ENCODE measurements at places on chromosomes 12 and 14. TPM values are rescaled to one million over a fixed set of nuclear protein-coding genes. Genes with fewer than 3 reads are reported as not detected.
A peak's percentile ranks its signal among the peaks of the same experiment; 100 is the strongest.

DNA sequence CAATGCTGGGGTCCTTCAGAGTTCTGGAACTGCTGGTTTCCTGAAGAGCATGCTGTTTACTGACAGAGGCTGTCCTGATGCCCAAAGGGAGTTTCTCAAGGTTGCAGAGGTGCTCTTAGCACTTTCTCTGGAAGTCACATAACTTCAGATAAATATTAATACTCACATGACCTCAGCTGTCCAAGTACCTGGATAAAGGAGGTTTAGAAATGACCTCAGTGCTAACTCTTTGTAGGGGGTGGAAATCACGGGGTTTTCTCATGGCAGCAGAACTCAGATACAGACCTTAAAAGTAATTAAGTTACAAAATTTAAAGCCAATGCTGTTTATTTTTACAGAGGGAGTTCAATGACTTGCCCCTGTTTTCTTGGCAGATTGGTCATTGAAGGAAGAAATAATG lies 225.9 kb downstream of the MSRB3 start:
- no peak for DNase-seq

DNA sequence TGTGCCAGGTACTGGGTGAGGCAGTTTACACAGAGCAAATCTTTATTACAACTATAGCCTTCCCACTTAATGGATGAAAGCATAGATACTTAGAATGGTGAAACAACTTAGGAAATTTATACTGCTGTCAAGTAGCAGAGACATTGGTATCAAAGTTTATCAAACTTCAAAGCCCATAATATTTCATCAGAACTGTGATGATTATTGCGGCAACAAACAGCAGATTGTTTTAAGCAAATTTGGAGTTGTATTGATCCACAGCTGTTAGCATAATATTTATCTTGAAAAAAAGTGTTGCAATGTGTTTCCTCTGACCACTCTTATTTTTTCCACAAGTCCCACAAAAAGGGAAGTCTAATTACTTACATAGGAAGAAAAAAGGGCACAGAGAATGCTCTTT lies 2.0 kb upstream of the SLCO1B3 start:
- no peak for DNase-seq

DNA sequence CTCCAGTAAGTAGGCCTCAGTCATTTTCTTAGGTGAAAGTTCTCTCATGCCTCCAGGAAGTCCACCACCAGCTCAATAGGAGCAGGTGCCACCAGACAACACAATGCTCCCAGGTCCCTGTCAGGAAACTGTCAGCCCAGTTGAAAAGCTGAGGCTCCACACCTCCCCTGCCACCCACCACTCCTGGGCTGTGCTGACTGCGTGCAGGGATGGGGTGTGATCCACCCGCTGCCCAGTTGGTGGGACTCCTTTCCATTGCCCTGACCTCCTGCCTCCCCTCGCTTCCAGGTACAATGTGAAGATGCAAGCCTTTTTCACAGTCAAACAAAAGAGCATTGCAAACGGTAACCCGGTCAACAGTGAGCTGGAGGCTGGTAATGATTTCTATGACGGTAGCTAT lies 64.8 kb upstream of the RIN3 start:
- no peak for DNase-seq

GRCh38 chr14:68172216-68172615 lies 352.6 kb downstream of the RAD51B start:
- DNase-seq, result no peak

- DNase-seq, result no peak
These were observed 201.5 kb downstream of the FOXN3 start for GRCh38 chr14:89215531-89215930.

- no peak for DNase-seq
These were observed 2.7 kb upstream of the PACS2 start for GRCh38 chr14:105311838-105312237.

DNA sequence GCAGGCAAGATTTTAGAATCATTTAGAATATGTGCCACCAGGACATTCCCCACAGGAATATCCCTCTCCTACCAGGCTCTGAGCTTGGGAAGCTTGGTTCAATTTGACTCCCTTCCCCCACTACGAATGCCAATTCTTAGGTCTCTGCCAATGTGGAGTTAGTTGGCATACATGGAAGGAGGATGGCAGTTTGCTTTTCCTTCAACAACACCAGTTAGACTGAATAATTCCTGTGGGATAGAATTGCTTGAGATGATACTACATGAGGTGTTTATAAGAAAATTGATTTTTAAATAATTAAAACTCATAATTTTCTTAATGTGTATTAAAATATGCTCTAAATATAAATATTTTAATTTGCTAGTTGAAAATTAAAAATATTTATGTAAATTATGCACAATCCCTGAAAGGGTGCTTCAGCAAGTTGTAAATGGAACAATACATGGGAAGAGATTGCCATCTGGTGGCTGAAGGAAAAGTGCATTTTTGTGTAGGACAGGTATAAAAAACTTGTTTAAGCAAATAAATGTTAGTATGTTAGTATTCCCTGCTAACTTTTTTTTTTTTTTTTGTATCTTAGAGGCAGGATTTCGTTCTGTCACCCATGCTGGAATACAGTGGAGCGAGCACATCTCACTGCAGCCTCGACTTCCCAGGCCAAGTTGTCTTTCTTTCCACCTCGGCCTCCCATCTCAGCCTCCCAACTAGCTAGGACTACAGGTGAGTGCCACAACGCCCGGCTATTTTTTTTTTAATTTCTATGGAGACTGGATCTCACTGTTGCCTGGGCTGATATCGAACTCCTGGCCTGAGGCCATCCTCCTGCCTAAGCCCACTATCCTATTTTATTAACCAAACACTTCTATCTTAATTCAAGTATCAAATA lies 25.8 kb upstream of the STRAP start:
- peak; percentile 65 for DNase-seq

- DNase-seq, result no peak
These were observed 165.3 kb downstream of the ALX1 start for GRCh38 chr12:85445060-85445938.

Gene BHLHE41
- 25.3 TPM for total RNA-seq

Gene GLIPR1L1
- not detected for total RNA-seq

Gene RNASE4
- 5.2 TPM for total RNA-seq

Gene PPP1CC
- 143 TPM for total RNA-seq

Gene AKT1
- 125 TPM for total RNA-seq

Measured in Daoy (cell line).